ELR (cell line): ENCODE measurements at places on chromosomes 1 and 21.

DNA sequence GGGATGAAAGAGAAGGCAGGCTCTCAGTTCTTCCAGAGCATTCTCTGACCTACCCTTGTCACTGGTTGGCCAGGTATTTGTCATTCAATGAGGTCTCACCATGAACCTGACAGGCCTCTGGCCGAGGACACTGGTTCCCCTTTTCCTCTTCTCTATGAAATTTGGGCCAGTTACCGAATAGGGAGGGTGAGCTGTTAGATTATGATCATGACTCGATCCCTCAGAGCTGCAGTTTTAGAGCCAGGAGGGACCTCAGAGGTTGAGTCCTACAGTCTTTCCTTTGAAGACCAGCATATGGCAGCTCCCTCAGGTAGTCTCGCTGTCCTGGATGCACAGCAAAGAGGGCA lies 29.5 kb upstream of the CLSTN1 start:
- no peak for DNase-seq

DNA sequence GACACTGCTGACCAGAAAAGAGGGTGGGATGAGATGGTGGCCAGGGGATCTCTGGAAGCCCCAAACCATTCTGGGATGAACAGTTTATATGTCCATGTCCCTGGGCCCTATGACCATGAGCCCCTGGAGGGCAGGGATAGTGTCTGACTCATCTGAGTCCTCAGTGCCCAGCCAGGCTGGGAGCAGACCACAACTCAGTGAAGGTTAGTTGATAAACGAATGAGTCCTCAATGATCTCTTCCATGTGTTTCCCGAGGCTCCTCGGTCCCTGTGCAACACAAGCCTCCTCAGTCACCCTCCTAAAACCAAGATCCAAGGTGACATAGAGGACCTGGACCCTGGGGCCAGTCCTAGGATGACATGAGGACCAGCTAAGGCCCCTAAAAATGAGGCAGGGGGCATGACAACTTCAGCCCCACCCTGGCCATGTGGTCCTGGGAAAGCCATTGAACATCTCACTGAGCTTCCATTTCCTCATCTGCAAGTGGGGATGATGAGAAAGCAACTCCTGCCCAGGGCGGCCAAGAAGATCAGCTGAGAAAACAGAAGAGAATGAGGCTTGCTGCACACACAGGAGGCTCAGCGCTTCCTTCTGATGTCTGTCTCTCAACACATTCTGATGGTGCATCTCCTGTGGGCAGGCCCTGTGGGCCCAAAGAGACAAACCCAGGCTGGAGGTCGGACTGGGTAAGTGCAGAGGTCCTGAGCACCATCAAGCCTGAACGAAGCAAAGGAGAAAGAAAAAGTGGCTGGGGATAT lies 86.3 kb downstream of the GLIS1 start:
- peak; percentile 17 for DNase-seq

- peak; percentile 36 for DNase-seq
Observed at GRCh38 chr1:58699011-58699762, 675 bp downstream of the MYSM1 start.

GRCh38 chr1:119477710-119478109 lies 29.3 kb upstream of the HSD3B1 start:
- no peak for DNase-seq

GRCh38 chr1:207261971-207262370 lies 59.5 kb upstream of the CD55 start:
- peak; percentile 22 for DNase-seq

GRCh38 chr1:109479901-109480300 lies 3.8 kb upstream of the ATXN7L2 start:
- DNase-seq = no peak

- DNase-seq = no peak
Observed at GRCh38 chr1:96466842-96467241, 254.7 kb upstream of the PTBP2 start.
